HuH-7 (cell line): ENCODE measurements at places on chromosomes 6 and 20.
A peak's percentile ranks its signal among the peaks of the same experiment; 100 is the strongest.

DNA sequence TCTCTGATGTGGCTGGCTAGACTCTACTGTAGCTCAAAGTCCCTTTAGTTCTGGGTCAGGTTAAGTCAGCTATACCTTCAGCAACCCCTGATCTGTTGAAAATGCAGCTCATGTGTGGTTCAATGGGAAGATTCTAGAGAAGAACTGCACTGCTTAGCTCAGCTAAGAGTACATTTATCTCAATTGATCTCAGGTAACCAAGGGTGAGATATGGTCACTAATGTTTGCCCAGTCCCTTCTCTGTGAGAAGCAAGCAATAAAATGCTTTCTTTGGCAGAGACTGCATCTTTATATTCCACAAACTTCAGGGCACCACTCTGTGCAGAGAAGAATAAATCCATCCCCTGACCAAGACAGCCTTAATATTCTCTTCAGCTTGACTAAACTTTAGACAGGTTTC lies 240.6 kb upstream of the RAB32 start:
- no peak for DNase-seq

DNA sequence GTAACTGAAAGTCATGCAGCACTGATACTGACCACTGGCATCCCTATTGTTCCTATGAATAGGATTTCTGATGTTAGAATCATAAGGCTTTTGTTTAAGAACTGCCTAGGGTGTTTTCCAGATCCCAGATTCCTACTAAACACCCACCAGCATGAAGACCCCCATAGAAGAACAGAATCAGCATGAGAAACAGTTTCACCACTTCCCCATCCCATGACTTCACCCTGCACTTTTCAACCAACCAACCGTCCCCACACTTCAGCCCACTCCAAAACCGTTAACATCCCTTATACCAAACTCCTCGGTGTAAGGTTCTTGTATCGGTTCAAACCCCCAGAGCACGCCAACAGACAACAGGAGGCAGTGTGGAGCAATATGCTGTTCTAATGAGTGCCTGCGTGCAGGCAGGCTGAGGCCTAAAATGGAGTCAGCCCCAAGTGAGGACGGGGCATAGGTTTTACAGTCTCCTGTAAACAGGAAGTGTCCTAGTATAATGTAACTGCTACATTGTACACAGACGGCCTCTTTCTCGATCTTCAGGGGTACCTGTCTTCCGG lies 11.4 kb upstream of the SSTR4 start:
- DNase-seq: no peak

GRCh38 chr6:43992783-43993644 lies 134.2 kb downstream of the MRPL14 start:
- DNase-seq: no peak

- no peak for DNase-seq
Observed at GRCh38 chr6:150622941-150623874, 23.5 kb downstream of the PLEKHG1 start.

DNA sequence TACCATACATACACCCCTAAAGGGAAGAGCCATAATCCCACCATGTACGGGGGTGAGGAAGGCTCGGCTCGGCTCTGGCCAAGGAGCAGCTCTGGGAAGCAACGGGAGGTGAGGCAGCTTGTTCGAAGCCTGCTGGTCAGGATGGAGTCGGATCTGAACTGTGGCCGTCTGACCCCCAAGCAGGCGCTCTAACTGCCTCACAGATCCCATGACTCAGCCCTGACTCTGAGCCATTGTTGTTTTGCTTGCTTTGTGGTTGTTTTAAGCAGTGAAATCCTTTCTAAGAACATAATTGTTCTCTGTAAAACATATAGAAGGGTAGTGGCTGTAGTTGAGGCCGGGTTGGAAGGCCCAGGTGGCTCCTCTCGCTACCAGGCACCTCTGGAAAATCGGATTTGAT lies 10.9 kb downstream of the C6orf132 start:
- no peak for DNase-seq

GRCh38 chr6:57278570-57278969 lies 38.9 kb upstream of the PRIM2 start:
- no peak for DNase-seq

DNA sequence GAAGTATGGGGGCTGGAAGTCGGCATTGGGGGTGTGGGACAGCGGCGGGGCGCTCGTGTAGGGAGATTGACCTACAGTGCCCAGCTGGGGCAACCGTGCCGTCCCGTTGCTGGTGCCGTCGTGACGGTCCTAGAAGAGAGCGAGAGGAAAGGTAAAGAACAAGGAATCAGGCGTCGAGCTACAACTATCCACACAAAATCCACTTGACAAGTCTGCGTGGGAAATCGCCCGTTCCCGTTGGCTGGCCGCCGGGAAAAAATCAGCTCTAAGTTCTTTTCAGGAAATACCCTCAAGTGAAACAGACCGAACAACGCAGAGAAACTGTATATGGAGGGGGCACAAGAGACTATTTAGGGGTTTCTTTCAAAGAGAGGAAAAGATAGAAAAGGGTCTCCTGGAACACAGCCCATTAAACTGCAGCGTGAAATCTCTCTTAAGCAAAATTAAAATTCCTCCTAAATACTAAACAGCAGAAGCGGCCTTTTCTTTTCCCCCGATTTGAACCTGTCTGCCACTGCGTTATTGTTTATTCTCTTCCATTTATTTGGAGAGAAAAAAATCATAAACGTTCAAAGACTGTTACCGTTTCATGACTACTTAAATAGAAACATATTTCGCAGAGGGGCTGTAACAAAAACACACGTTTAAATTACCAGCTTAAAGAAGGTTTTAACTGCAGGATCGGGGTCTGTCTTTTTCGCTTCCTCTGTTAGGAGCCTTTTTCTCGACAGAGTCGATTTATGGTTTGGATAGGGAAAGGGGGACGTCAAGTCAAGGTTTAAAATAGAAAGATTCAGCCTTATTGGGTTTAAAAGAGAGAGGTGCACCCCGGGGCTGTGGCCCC lies 4.4 kb downstream of the TFAP2A start:
- DNase-seq: no peak

DNA sequence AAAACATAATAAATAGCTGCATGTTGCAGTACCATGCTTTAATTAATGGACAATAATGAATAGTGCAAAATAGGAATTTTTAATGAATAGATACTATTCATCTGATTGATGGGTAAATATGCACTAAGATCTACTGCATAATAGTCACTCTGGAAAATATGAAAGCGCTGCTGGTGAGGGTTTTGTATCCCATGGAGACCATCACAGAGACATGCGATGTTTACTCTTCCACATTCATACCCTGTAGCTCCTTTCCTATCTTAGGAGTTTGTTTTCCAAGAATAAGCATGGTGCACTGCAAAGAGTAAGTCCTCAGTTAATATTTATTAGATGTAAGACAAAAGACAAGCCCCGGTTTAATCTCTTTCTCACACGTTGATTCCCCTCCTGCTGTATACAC lies 81.4 kb downstream of the NRSN1 start:
- no peak for DNase-seq

DNA sequence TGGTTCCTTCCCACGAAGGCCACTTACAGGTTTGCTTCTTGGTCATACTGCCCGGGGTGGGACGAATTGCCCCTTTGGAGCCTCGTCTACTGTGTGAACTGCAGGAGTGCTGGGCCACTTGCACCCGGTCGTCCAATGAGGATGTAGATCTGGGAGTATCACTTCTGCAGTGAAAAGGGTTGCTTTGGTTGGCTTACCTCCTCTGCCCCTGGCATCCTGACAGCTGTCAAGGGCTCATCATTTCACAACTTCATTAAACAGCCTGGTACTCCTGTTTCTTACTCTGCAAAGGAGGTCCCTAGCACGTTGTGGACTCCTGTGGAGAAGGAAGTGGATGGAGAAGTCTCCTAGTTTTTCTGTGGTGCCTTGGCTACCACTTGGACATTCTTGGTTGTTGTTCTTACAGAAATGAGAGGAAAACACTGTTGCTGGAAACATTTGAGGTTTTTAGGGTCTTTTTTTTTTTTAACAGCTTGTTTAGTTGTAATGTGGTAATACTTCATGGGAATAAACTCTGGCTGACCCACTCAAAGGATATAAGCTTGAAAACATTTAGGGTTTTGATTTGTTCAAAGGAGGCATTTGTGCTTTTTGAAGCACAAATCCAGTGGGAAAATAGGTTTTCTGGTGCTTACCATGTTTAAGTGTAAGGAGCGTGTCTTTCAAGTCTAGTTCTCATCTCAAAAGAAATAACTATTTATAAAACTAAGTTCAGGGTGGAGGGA lies 60.7 kb downstream of the AKAP12 start:
- DNase-seq: no peak

DNA sequence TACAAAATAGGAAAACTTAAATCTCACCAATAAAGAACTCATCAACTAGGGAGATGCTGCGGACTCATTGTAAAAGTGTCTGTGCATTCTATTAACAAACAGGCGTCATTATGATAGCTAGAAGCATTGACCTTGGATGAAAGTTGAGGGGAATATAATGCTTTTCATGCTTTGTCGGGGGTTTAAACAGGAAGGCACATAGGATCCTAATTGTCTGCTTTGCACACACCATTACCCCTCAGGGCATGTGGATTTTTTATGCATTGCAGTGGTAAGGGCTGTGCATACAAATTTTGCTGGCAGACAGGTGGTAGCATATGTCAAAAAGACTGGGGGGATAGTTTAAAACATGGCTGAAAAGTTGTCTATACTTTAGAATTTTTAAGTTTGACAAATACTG lies 447.9 kb upstream of the PLCB4 start:
- DNase-seq: no peak

DNA sequence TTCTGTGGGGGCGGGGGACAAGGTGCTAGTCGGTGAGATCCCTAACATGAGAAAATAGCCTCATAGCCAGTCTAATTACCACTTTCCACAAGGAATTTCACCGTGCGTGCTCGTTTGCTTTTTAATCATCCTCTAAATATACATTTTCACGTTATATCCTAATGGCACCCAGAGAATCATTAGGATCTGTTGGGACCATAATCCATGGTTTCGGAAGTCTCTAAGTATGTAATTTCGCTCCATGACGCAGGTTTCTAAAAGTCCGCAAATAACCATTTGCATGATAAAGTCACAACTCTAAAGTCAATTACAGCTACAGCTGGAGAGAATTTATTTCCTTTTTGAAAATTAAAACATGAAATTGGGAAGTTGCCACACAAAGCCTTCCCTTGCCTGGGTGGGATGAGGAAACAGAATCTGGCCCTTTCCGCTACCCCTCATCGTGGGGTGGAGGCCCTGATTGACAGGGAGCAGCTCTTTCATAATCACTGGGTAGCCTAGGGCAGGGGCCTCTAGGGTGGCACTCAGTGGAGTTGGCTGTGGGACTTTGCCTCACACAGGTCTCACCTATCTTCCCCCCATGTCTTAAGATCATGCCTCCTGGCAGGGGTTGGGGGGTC lies 81.9 kb downstream of the LRFN2 start:
- no peak for DNase-seq

- DNase-seq: no peak
Observed at GRCh38 chr6:143241111-143241510, 180.4 kb downstream of the AIG1 start.

GRCh38 chr6:14440215-14440910 lies 322.8 kb downstream of the CD83 start:
- DNase-seq: no peak

GRCh38 chr6:170072246-170072645 lies 218.6 kb downstream of the DLL1 start:
- no peak for DNase-seq

- no peak for DNase-seq
Observed at GRCh38 chr6:138012682-138013081, 94.5 kb downstream of the PERP start.

DNA sequence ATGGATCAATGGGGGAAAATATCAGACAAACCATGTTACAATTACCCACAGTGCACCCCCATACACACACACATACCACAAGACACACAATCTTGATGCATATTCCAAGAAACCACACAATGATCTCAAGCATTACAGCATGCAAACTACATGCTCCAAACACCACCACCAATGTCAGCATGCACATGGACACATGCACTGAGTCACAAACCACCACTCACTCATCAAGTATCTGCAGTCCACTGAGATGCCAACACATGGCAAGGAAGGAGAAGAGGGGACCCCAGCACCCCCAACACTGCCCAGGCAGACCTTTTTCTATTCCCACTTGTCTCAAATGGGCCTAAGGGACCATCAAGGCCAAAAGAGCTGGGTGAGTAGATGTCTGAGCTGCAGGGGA lies 91.6 kb downstream of the PREX1 start:
- DNase-seq: no peak

- DNase-seq: peak; percentile 22
Observed at GRCh38 chr6:96626759-96627364, 63.9 kb downstream of the FHL5 start.

DNA sequence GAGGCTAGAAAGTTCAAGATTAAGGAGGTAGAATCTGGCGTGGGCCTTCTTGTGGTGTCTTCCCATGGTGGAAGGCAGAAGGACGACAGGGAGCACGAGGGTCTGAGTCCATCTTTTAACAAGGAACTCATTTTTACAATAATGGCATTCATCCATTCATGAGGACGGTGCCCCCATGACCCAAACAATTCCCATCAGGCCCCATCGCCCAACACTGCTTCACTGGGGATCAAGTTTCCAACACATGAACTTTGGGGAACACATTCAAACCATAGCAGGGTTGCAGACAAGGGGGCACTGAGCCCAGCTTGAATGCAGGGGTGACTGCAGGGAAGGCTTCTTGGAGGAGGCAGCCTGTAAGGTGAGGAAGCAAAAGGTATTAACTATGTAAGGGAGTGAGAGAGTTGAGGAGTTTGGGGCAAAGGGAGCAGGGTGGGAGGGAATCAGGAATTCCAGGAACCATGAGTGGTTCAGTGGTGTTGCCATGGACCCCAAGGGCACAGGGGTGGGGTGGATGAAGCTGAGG lies 5.5 kb downstream of the RAB44 start:
- no peak for DNase-seq

- DNase-seq: no peak
Observed at GRCh38 chr6:42163981-42164380, 9.2 kb upstream of the GUCA1A start.

DNA sequence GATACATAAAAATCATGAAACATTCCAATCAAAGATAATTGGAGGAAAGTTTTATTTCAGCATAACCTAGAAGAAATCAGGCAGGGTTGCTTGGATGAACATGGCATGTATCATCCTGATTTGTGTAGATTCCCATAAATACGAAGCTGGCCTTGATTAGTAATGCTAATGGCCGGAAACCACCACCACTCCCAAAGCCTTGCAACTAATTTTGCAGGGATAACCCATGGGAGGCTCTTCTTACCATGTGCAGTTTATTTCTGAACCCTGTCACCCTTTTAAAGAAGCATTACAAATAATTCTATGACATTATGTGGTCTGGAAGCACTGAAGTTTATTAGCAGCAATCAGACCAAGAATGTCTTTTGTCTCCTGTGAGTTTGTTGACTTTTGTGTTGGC lies 80.8 kb downstream of the AIG1 start:
- no peak for DNase-seq
